ENCODE measurements at places on chromosomes 2 and 18.

GRCh38 chr2:67881816-67882215, 181.0 kb downstream of the C1D start:
- no peak for DNase-seq

GRCh38 chr18:69648486-69648885, 247.8 kb downstream of the DOK6 start:
- DNase-seq: no peak

DNA sequence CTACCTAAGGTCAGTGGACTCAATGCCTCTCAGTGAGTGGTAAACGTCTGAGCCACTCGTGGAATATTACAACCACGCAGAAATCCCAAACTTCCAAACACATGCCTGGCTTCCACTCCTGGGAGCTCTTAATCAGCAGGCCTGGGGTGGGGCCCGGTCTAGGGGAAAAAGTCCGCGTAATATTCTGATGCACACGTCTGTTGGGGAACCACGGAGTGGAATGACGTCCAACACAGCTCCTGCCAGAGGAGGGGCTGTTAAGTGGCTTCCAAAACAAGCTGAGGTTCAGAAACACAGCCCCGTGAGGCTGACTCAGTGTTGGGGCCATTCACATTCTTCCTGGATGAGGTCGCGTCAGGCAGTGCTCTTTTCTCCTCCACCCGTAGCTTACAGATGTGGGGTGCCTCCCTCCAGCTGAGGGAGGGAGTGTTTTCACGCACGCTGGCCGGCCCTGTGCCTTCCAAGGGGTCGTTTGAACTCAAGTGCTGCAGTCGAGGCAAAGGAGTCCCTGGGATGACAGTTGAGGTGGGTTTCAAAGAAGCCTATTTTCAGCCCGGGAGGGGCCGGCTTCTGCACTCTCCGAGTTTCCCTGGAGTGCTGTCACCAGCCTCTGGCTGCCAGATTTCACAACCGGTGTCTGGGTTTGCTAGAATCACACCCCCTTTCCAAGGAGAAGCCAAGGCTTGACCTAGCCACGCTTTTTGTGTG, 73.1 kb downstream of the ACKR3 start:
- DNase-seq: no peak

DNA sequence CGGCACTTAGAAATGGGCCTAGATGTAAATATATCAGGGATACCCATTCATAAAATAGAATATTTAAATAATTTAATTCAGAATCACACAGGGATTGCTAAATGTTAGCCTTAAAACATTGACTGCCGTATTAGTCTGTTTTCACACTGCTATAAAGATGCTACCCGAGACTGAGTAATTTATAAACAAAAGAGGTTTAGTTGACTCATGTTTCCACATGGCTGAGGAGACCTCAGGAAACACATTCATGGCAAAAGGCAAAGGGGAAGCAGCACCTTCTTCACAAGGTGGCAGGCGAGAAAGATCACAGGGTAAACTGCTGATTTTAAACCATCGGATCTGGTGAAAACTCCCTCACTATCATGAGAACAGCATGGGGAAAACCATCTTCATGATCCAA, 223.6 kb upstream of the GULP1 start:
- DNase-seq: no peak

GRCh38 chr18:3688690-3689089, 238.7 kb downstream of the TGIF1 start:
- no peak for DNase-seq

- DNase-seq: no peak
Measured at GRCh38 chr18:31683106-31683505, 1.3 kb downstream of the B4GALT6 start.

GRCh38 chr2:67463810-67464209, 66.7 kb downstream of the ETAA1 start:
- no peak for DNase-seq

DNA sequence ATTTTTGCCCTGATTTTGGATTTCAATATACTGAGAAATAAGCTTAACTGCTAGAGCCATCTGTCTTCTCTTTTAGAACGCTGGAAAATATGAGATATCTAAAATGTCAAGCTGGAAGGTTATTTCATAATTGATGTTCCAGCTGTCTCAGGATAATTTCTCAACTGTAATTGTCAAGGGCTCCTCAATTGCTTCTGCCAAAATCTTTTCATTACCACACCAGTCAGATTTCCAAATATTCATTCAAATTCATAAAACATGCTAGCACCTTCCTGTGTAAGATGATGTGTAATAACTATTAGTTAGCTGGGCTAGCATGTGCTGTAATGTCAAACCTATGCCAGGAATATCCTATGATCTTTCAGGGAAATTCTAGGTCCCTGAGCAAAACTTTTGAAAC, 88.1 kb downstream of the TNFRSF11A start:
- DNase-seq: no peak

DNA sequence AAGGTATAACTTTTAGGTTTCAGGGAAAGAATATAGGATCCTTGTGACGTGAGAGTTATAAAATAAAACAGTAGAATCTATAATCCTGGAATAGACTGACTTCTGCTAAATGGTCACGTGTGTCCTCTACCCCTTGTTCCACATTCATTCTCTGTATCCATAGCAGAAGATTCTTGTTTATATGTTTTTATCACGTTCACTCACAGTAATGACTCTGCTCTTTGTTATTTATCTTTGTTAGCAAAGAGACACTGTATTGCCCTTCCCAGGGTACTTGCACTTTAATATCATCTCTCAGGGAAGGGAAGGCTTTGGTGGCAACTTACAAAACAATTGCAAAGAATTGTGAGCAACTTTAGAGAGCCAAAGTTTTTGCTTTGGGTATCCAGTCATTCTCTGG, 206.2 kb upstream of the LRRTM1 start:
- no peak for DNase-seq

All from NB4 (cell line).